Natural killer cell treated with Interleukin-12 subunit alpha and Interleukin-12 subunit beta and Interleukin-15 and Interleukin-18, amount 100 ng/mL, for 72 hours (primary cell): ENCODE measurements at places on chromosomes 11 and 22. TPM values are rescaled to one million over a fixed set of nuclear protein-coding genes. Genes with fewer than 3 reads are reported as not detected.
A peak's percentile ranks its signal among the peaks of the same experiment; 100 is the strongest.

The BEST1 gene
- total RNA-seq: 1.0 TPM

GRCh38 chr11:61880031-61880430, 11.3 kb downstream of the FADS3 start:
- no peak for DNase-seq

DNA sequence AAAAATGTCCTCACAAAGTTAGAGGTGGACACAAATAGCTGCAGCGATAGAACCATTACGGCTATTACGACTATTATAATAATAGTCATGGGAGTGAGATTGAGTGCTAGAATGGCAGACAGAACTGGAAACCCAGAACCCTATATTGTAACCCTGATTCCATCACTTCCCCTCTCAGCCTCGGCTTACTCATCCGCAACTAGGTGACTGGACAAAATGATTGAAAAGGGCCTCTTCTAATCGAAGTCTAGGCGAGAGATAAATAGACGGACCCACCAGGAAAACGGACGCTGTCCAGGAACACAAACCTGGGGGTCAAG, 629 bp downstream of the PSMA1 start:
- peak; percentile 63 for DNase-seq

GRCh38 chr22:35686298-35686697, 31.4 kb upstream of the APOL5 start:
- no peak for DNase-seq

DNA sequence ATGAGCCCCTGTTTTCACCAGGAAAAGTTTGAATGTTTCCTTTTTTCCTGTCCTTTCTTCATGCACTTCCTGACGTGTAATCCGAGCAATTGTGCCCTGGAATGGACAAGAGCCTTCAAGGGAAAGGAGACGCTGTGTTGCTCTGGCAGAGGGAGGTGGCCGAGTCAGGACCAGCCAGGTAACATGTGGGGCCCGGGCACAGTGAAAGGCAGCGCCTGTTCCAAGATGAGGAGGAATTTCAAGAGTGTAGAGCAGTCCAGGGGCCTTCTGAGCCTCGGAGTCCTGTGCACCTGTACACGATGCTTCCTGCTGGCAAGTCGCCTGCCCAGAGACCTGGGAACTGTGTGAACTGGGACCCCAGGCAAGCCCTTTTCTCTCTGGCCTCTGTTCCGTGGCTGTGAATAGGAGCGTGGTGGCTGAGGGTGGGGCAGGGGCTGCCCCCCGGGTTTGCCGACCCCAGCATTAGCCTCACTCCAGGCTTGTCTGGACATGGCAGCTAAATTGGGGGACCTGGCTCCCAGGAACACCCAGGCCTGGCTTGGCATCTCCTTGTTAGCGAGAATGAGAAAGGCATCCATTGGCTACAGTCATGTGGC, 92.0 kb downstream of the MYEOV start:
- no peak for DNase-seq

- DNase-seq: no peak
Observed at GRCh38 chr22:44452531-44453420, 45.3 kb downstream of the RTL6 start.
